WTC11 (cell line): ENCODE measurements at places on chromosomes 6 and 20.

- no peaks in the 10 kb centered on the region for H3K36me3 ChIP-seq
- no peak overlapping the region for H3K27ac ChIP-seq
- peaks cover 13% of the 10 kb centered on the region for H3K4me1 ChIP-seq
- H3K4me3 ChIP-seq: no peak overlapping the region
These were observed 20.1 kb upstream of the TCP11 start for GRCh38 chr6:35161266-35161665.

DNA sequence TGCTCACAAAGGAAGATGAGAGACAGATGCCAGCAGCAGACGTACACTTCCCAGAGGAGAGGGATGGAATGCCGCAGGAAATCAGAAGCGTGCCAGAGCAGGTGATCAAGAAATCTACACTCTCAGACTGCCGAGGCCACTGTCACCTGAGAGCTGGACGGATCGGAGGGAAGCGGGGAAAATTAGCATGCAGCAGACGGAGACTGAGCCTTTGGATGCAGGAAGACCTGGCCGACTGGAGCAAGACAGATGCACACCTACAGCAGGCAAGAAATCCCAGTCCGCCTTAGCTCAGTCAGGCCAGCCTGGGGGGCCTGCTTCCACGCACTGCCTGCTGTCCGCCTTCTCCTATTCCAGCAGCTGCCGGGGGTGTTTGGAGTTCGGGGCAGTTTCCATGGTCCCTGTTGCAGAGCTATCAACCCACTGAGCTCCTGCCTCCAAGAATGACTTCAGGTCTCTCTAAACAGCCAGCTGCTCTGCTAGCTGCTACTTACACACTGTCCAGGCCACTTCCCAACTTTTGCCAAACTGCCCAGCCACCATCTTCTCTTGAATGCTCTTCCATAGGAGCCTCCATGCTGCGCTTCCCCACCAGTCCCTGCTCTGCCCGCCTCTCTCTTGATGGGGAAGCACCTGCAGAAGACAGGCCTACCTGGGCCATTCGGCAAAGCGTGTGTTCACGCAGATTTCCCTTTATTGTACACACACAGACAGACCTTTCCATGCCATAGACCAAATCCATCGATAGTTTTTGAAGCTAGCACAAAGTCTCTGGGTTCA, 368.5 kb downstream of the ZFAND3 start:
- peaks cover 31% of the 10 kb centered on the region for H3K4me1 ChIP-seq
- H3K36me3 ChIP-seq: no peaks in the 10 kb centered on the region
- H3K4me3 ChIP-seq: no peak overlapping the region
- H3K27ac ChIP-seq: no peak overlapping the region

DNA sequence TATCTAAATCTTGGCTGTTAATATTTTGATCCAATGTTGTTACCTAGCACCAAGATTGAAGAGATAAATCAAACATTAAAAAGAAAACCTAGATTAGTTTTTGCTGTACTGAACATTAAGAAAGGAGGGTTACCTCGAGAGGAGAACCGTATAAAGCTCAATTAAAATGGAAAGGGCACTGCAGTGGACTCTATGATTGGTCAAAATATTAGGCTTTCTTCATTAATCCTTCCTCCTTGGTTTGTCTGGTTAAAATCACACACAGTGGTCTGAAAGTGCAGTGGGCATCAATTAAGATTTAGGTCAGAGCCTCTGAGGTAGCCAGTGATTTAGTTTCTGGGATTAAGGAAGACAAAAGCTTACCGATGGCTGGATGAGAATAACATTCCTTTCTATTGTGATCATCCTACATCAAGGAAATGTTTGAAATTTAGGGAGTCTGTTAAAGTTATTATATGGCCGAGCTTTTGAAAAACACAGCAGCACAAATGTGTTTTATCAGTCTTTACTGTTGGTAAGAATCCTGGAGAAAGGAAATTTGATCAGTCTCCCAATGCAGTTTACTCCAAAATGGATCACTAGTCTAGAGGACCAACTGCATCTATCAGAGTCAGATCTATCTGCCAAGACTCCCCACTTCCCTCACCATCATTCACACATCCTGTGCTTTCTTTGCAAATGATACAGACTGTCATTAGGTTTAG, 134.6 kb upstream of the NEDD9 start:
- no peaks in the 10 kb centered on the region; the same call in 1 of the 2 replicates for H3K27me3 ChIP-seq
- H3K27ac ChIP-seq: no peak overlapping the region
- H3K36me3 ChIP-seq: no peaks in the 10 kb centered on the region
- no peak overlapping the region for H3K4me3 ChIP-seq
- no peak for DNase-seq

DNA sequence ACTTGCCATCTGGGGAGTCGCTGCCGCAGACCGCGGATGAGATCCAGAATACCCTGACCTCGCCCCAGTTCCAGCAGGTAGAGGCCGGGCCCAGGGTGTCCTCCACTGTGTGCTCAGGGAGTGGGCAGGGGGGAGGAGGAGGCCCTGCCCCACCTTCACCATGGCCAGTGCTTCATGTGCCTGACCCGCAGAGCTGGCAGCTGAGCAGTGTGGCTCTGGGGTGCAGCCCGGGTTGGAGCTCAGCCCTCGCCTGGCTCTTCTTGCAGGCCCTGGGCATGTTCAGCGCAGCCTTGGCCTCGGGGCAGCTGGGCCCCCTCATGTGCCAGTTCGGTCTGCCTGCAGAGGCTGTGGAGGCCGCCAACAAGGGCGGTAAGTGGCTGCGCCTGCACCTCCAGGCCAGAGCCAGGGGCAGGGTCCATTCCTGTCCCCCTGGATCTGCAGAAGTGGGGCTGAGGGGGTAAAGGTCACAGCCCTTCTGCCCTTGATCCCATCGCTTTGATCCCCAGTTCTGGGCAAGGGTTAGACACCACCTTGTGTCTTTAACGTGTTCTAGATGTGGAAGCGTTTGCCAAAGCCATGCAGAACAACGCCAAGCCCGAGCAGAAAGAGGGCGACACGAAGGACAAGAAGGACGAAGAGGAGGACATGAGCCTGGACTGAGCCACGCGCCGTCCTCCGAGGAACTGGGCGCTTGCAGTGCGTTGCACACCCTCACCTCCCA, 5.5 kb downstream of the ADRM1 start:
- no peak for DNase-seq
- 0 out of 2 replicates have a peak overlapping the region, but pooled peaks have one; percentile 63 for H3K27ac ChIP-seq
- H3K36me3 ChIP-seq: peaks cover 28% of the 10 kb centered on the region
- no peak overlapping the region for H3K4me3 ChIP-seq
- H3K4me1 ChIP-seq: peaks cover 14% of the 10 kb centered on the region
